GM23248 (cell line): ENCODE measurements at places on chromosomes 6 and 20.

- no peaks in the 10 kb centered on the region for H3K27me3 ChIP-seq
- peaks cover 13% of the 10 kb centered on the region; the same call in 1 of the 2 replicates for H3K4me1 ChIP-seq
- no peak overlapping the region for H3K4me3 ChIP-seq
- DNase-seq = peak; percentile 58
- H3K36me3 ChIP-seq = no peaks in the 10 kb centered on the region
- H3K27ac ChIP-seq = no peak overlapping the region
These were observed 69.8 kb upstream of the SNX9 start for GRCh38 chr6:157753291-157753690.

DNA sequence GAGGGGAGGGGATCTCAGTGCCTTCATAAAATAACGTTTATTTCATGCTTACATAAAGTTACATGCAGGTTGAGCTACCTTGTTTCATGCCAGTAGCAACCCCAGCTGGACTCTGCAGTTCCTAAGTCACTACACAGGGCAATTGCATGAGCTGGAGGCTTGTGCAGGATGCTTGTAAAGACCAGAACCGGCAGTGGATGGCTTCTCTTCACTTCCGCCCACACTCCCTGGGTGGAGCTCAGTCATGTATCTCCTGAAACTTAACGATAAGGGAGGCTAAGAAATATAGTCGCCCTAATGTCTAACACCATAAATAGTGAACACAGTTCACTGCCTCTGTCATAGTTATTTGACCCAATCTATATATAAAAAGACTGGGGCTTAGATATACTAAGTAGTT lies 99.4 kb upstream of the RAB32 start:
- DNase-seq = no peak
- no peak overlapping the region for H3K4me3 ChIP-seq
- no peak overlapping the region for H3K27ac ChIP-seq
- H3K27me3 ChIP-seq = peaks cover 4% of the 10 kb centered on the region; the same call in 1 of the 2 replicates

GRCh38 chr20:35698298-35699126 lies 640 bp downstream of the NFS1 start:
- peak; percentile 61 for DNase-seq
- H3K4me1 ChIP-seq = peaks cover 37% of the 10 kb centered on the region
- peaks cover 17% of the 10 kb centered on the region for H3K36me3 ChIP-seq
- peak overlapping the region; percentile 91 for H3K27ac ChIP-seq

DNA sequence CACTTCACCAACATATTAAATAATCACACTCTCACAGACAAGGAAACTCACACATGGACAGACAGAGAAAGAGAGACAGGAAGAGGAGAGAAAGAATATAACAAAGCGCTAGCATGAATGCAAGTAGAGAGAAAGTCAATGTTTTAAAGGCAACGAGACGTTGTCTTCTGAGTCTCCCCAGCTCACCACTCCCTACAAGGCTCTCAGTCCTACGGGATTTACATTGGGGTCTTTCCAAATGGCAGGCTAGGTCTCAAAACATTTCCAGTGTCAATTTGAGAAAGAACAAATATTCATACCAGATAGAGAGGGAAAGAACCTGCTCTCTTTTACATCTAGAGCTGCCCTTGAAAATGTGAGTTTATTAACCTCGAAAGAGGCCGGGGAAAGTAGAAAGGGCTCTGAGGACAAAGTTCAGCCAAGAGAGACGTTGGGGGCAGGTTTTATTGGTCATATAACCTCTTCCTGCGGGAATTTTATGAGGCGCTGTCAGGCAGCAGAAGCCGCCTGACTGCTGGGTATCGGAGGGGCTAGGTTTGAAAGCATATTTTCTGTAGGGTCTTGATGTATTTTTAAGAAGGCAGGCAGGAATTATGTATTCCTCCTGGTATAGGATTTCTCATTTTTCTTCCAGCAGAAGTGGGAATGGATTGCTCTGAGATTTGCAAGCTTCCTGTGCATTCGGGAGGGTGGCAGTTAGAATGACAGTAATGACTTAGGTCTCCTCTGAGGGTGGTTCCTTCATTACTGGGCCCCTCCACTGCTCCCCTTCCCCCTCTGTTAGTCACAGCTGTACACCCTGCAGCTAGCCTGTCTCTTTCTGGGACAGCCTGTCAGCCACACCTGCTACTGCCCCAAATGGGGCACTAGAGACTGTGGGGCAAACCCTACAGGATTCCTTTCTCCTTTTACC lies 34.4 kb upstream of the KIF16B start:
- H3K4me1 ChIP-seq = no peaks in the 10 kb centered on the region
- H3K4me3 ChIP-seq = no peak overlapping the region
- DNase-seq = no peak

DNA sequence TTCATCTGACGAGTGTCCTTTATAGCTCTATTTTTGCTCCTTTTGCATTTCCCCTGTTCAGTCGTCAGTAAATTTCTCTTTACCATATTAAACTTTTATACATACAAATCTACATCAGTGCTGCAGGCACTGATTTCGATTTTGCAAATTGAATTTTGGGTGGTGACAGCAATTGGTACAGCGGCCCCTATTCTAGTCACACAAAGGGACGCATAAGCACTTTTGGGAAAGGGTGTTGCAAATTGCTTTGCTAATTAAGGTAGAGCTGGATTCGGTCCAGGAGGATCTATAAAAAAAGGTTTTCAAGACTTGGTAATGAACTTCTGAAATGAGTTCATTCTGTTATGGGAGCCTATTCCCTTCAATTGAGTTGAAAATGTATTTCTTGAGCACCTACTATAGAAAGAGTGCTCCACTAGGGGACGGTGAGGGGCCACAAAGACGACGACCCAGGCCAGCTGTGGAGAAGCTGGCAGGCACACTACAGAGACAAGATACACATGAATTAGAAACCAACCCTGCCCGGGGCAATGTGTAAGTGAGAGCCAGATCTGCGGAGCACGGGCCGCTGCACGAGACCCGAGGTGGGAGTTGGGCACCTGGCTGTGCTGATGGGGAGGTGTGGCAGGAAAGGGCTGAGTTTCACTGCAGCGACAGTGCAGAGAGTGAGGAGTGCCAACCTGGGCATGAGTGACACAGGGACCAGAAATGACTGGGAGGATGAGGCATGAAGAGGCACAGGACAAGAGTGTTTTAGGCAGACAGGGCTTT lies 5.4 kb downstream of the UQCC2 start:
- H3K4me3 ChIP-seq = no peak overlapping the region
- H3K4me1 ChIP-seq = peaks cover 19% of the 10 kb centered on the region
- H3K27me3 ChIP-seq = no peaks in the 10 kb centered on the region
- no peak overlapping the region for H3K27ac ChIP-seq
- no peaks in the 10 kb centered on the region for H3K36me3 ChIP-seq
- DNase-seq = no peak

GRCh38 chr6:162344646-162345010 lies 382.9 kb downstream of the PRKN start:
- H3K4me3 ChIP-seq = no peak overlapping the region
- 0 out of 2 replicates have a peak overlapping the region, but pooled peaks have one; percentile 30 for H3K27ac ChIP-seq
- peaks cover 28% of the 10 kb centered on the region for H3K4me1 ChIP-seq
